ENCODE measurements at places on chromosomes 11 and 22. TPM values are rescaled to one million over a fixed set of nuclear protein-coding genes. Genes with fewer than 3 reads are reported as not detected.

DNA sequence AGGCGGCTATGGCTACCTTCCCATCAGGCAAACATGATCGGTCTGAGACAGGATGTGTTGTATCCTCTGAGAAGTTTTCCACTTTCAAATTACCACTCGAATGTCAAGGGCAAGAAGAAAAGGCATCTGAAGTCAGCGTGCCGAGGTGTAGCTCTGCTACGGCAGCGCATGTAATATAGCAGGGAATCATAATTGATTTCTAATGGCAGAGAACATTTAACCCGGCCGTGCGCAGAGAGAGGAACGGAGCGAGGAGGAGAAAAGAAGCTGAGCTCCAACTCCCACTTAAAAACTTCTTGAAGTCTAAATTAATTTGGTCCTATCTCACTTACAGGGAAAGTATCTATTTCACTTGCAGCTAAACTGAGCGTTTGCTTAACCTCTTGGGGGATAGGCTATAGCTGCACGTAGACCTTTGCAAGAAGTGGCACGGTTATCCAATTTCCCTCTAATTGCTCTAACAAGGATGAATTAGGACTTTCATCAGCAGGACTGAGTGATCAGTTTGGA, 137.3 kb upstream of the KIRREL3 start:
- no peak for DNase-seq
- no peak overlapping the region for H3K27ac ChIP-seq
- no peaks in the 10 kb centered on the region for H3K4me1 ChIP-seq
- no peaks in the 10 kb centered on the region for H3K36me3 ChIP-seq
- no peak overlapping the region for H3K4me3 ChIP-seq
- H3K27me3 ChIP-seq: no peaks in the 10 kb centered on the region

The LAYN gene
- total RNA-seq: 10.6 TPM

GRCh38 chr11:92750794-92751193, 218.7 kb upstream of the MTNR1B start:
- H3K27ac ChIP-seq: no peak overlapping the region
- no peak overlapping the region for H3K4me3 ChIP-seq
- no peaks in the 10 kb centered on the region for H3K36me3 ChIP-seq
- no peaks in the 10 kb centered on the region for H3K4me1 ChIP-seq
- H3K27me3 ChIP-seq: no peaks in the 10 kb centered on the region

GRCh38 chr11:117868088-117868487, 8.4 kb downstream of the FXYD6 start:
- no peak overlapping the region for H3K27ac ChIP-seq
- no peak for DNase-seq
- H3K4me1 ChIP-seq: no peaks in the 10 kb centered on the region
- H3K36me3 ChIP-seq: no peaks in the 10 kb centered on the region

- no peak overlapping the region for H3K4me3 ChIP-seq
- H3K27ac ChIP-seq: no peak overlapping the region
- no peaks in the 10 kb centered on the region for H3K4me1 ChIP-seq
- no peak for DNase-seq
- H3K27me3 ChIP-seq: no peaks in the 10 kb centered on the region
Measured at GRCh38 chr11:111571829-111572501, 30.3 kb upstream of the SIK2 start.

- DNase-seq: no peak
- no peaks in the 10 kb centered on the region for H3K36me3 ChIP-seq
- H3K4me3 ChIP-seq: no peak overlapping the region
Measured at GRCh38 chr22:28429711-28430110, 249.9 kb downstream of the TTC28 start.

DNA sequence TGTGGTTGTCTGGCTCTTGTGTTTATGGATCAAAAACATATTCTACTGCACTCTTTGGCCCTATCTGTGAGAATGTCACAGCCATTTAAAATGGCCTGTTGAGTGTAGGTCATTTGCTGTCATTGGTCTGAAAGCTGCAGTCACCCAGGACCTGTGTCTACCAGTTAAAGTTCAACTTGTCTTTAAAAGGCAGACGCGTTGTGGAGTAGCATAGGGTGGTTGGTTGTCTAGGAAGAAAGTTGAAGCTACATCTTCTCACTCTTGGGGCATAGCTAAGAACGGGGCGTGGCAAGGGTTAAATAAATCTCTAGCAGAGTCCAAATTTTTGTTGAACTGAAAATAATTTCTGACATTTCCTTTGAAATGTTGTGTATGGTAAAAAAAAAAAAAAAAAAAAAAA, 110.7 kb upstream of the E2F8 start:
- H3K4me3 ChIP-seq: no peak overlapping the region
- peaks cover 28% of the 10 kb centered on the region for H3K27me3 ChIP-seq
- H3K27ac ChIP-seq: no peak overlapping the region
- DNase-seq: no peak
- no peaks in the 10 kb centered on the region for H3K4me1 ChIP-seq
- H3K36me3 ChIP-seq: no peaks in the 10 kb centered on the region

The FKBP2 gene
- 138 TPM for total RNA-seq

Measured in prostate gland (tissue), 2 donors.